ENCODE measurements at places on chromosomes 11 and 22. TPM values are rescaled to one million over a fixed set of nuclear protein-coding genes. Genes with fewer than 3 reads are reported as not detected.

The SYT9 gene
- total RNA-seq, result 0.27 TPM

The ESAM gene
- 13.3 TPM for total RNA-seq

The POLR2F gene
- total RNA-seq, result 149 TPM

The EMID1 gene
- 0.34 TPM for total RNA-seq

The SUSD2 gene
- total RNA-seq, result 49.5 TPM

The ENTHD1 gene
- total RNA-seq, result not detected

The C1QTNF6 gene
- total RNA-seq, result 8.6 TPM
